ENCODE measurements at places on chromosomes 3 and 15.

DNA sequence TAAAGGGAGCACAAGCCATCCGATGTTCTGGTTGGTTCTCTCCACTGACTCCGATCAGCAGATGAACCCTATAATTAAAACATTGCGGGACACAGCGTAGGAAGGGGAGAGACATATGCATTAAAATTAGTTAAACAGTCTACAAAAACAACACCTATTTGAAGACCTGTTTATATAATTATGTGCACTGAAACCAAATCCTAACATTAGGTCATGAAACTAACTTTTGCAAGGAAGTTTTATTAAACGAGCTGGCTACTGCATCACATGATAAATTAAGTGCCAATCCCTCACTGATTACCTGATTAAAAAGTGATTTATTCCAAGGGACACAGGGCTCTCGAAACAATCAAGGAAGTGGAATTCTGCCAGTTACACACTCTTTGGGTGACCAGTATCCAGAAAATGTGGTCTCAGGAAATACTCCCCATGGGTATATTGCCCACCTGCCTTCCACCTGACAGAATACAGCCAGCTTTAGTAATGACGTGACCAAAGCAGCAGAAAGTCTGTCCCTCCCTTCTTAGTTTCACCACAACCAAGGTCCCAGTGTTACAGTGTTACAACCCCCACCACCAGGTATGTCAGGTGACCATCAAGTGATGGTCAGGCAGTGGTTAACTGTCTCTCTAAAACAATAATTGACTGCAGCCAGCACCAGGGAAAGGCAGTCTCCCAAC, 69.5 kb downstream of the HERC1 start:
- DNase-seq: no peak

DNA sequence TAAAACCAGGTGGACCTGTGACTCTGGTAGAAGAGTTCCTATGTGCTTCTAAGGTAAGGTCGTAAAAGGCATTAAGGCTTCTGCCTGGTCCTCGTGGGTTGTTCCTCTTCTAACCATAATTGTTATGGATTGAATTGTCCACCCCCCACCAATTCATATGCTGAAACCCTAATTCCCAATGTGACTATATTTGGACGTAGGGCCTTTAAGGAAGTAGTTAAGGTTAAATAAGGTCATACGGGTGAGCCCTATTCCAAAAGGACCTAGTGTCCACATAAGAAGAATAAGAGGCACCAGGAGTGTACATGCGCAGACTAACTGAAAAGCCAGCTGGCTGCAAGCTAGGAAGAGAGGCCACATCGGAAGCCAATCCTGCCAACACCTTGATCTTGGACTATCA, 1.9 kb downstream of the ADPGK start:
- no peak for DNase-seq

- DNase-seq: no peak
Measured at GRCh38 chr15:73924171-73924921, 1.9 kb upstream of the LOXL1 start.

DNA sequence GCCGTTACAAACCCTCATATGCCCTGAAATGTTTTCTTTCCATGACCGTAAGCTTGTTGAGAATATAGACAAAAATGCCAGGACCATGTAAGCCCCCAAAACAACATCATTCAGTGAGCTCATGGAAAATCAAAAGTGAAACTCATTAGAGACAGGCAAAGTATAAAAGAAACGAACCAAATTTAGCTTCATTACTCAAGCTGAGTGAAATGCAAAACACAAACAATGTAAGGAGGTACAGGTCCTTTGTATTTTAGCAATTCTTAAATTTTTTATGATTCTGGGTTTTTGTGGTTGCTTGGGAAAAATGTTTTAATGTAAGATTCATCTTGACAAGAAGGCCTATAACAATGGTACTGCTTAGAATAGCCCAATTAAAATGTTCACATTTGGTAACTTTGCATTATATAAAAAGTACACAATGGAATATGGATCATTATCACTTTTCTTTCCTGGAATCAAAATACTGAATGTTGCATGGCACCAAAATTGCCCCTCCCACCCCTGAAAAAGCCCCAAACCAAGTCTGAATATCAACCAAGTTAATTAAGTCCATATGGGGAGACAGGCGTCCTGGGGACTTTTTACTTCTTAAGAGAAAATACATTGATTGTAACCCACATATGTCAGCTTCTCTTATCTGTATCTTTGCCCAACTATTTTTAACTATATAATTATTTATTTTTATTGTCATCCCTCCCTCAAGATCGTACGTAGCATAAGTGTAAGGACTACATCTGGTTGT, 247.7 kb upstream of the CDIN1 start:
- no peak for DNase-seq
